Esophagus squamous epithelium (tissue), 5 donors: ENCODE measurements at places on chromosomes 3 and 15.

DNA sequence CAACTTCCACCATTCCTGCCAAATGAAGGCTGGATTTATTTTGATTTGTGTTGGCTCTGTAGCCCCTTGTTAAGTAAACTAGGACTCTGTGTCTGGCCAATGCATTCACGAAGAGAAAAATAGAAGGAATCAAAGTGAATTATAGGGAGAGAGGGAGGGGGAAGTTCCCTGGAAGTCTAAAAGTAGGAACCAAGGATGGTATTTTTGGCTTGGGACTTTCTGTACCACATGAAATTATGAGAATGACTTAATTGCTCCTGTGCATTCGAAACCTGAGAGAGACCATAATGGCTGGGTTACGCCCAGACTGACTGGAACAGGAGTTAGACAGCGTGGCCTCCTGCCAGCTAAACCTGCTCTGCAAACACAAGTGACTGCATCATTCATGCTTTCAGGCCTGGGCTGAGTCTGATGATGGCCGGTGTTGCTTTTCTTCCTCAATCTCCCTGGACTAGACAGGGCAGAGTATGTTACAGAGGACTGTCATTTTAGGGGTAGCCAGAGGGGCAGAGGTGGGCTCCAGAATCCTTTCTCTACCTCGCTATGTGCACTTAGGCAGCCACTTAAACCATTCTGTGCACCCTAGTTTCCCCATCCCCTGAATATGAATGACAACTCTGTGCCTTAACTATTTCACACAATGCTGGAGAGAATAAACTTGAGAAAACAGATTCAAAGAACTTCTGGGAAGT lies 58.9 kb downstream of the MYO1E start:
- H3K27me3 ChIP-seq, result no peaks in the 10 kb centered on the region
- H3K4me3 ChIP-seq, result no peak overlapping the region
- DNase-seq, result no peak
- H3K4me1 ChIP-seq, result no peaks in the 10 kb centered on the region
- H3K36me3 ChIP-seq, result no peaks in the 10 kb centered on the region

DNA sequence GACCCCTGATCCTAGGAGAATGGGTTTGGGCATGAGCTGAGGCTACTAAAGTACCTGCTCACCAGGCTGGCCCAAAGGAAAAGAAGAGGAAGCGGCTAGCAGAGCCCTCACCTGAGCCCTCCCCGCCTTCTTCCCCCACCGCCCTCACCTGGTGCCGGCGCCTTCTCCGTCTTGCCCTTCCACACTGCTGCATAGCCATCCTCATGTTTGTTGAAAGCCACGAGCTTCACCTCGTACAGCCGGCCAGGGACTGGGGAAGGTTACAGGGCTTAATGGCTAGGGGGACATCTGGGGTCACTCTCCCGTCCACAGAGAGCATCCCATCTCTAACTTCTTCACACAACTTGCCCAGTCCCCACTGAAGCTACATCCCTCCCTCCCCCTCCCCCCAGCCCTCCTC lies 13.9 kb upstream of the IGDCC3 start:
- H3K4me3 ChIP-seq, result no peak overlapping the region
- H3K27ac ChIP-seq, result no peak overlapping the region
- no peaks in the 10 kb centered on the region for H3K4me1 ChIP-seq
- no peaks in the 10 kb centered on the region for H3K36me3 ChIP-seq
- H3K27me3 ChIP-seq, result peaks cover 6% of the 10 kb centered on the region

DNA sequence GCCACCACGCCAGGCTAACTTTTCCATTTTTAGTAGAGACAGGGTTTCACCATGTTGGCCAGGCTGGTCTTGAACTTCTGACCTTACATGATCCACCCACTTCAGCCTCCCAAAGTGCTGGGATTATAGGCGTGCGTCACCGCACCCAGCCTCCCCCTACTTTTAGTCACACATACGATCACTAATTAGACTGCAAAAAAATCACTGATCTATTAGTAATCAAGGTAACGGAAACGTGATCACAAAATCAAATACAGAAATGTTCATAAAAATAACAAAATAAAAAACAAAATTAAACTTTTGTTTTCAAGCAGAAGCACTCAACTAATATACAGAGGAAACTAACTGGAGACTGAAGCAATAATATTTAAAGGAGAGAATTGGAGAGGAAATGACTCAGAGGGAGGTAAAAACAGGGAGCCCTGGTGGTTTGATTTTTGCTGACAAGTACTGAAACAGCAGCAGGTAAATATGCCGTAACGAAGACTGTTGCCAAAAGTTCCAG lies 4.6 kb downstream of the WDR53 start:
- DNase-seq, result no peak
- peaks cover 7% of the 10 kb centered on the region for H3K4me1 ChIP-seq
- H3K27me3 ChIP-seq, result no peaks in the 10 kb centered on the region
- no peaks in the 10 kb centered on the region for H3K36me3 ChIP-seq
- H3K4me3 ChIP-seq, result no peak overlapping the region
- peak overlapping the region; percentile 67 for H3K27ac ChIP-seq

DNA sequence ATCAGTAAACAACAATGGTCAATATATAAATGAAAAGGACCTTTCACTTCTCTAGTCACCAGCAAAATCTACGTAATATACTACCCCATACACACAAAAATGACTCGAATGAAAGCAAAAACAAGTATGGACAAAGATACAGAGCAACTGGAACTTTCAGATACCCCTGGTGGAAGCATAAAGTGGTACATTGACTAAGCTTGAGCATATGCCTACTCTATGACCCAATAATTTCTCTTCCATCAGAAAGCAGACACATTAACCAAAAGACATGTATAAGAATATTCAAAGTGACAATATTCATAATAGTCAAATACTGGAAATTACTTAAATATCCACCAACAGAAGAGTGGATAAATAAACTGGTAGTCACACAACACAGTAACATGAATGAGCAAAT lies 86.0 kb downstream of the EFL1 start:
- no peaks in the 10 kb centered on the region for H3K36me3 ChIP-seq
- no peak overlapping the region for H3K27ac ChIP-seq
- H3K4me1 ChIP-seq, result peaks cover 17% of the 10 kb centered on the region
- H3K4me3 ChIP-seq, result no peak overlapping the region

GRCh38 chr3:187186801-187187421 lies 10.4 kb upstream of the RTP1 start:
- H3K4me3 ChIP-seq, result no peak overlapping the region
- H3K27ac ChIP-seq, result peak overlapping the region; percentile 44
- H3K4me1 ChIP-seq, result peaks cover 42% of the 10 kb centered on the region
- no peaks in the 10 kb centered on the region for H3K27me3 ChIP-seq
- no peaks in the 10 kb centered on the region for H3K36me3 ChIP-seq

- no peaks in the 10 kb centered on the region for H3K36me3 ChIP-seq
- H3K4me3 ChIP-seq, result no peak overlapping the region
- no peaks in the 10 kb centered on the region for H3K27me3 ChIP-seq
- no peaks in the 10 kb centered on the region for H3K4me1 ChIP-seq
Measured at GRCh38 chr15:68353421-68354135, 76.0 kb downstream of the FEM1B start.

DNA sequence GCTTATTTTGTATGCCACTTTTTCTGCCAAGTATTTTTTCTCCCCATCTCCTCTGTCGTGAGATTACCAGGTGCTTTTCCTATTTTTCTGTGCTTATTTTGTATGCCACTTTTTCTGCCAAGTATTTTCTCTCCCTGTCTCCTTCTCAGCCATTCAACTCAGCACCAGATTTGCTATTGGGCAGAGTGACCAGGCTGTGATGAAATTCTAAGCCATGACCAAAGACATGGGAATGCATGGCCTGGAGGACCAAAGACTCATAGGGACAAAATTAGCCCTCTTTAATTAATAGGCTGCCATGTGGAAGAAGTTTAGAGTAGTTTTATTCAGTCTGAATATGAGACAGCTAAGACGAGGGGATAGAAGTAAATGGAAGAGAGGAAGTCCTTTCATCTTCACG lies 257.4 kb downstream of the SQOR start:
- DNase-seq, result no peak
- no peak overlapping the region for H3K4me3 ChIP-seq
- H3K36me3 ChIP-seq, result no peaks in the 10 kb centered on the region
- H3K4me1 ChIP-seq, result no peaks in the 10 kb centered on the region
- H3K27me3 ChIP-seq, result no peaks in the 10 kb centered on the region
